ENCODE measurements at places on chromosomes 5 and 9.
A peak's percentile ranks its signal among the peaks of the same experiment; 100 is the strongest.

GRCh38 chr9:131809941-131810344 is 70.1 kb upstream of the RAPGEF1 start:
- DNase-seq = no peak

- DNase-seq = no peak
These were observed 151.5 kb downstream of the NR3C1 start for GRCh38 chr5:143251946-143252345.

DNA sequence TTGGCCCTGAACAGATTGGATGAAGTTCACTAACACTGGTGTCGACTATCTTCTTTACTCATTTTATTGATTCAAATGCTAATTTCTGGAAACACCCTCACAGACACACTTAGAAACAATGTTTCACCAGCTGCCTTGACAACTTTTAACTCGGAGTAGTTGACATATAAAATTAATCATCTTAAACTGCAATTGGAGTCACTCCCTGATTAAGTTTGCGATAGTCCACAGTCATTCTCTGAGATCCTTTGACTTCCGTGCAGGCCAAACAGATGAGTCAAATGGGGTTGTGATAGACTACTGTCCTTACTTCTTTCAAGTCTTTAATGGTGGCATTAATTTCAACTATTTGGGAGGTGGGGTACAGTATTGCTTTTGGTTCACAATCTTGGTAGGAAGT is 114.4 kb upstream of the PCSK1 start:
- DNase-seq = no peak

GRCh38 chr5:153551537-153552079 is 61.1 kb downstream of the GRIA1 start:
- DNase-seq = peak; percentile 42

All from NT2/D1 (cell line).